Mesenteric fat pad (tissue), 1 donor: ENCODE measurements at places on chromosomes 3 and 15. TPM values are rescaled to one million over a fixed set of nuclear protein-coding genes. Genes with fewer than 3 reads are reported as not detected.

GMPPB gene
- total RNA-seq, result 45.4 TPM

EFCC1 gene
- 1.8 TPM for total RNA-seq

GRCh38 chr15:76460347-76460746 lies 123.8 kb downstream of the ISL2 start:
- DNase-seq, result no peak

DNA sequence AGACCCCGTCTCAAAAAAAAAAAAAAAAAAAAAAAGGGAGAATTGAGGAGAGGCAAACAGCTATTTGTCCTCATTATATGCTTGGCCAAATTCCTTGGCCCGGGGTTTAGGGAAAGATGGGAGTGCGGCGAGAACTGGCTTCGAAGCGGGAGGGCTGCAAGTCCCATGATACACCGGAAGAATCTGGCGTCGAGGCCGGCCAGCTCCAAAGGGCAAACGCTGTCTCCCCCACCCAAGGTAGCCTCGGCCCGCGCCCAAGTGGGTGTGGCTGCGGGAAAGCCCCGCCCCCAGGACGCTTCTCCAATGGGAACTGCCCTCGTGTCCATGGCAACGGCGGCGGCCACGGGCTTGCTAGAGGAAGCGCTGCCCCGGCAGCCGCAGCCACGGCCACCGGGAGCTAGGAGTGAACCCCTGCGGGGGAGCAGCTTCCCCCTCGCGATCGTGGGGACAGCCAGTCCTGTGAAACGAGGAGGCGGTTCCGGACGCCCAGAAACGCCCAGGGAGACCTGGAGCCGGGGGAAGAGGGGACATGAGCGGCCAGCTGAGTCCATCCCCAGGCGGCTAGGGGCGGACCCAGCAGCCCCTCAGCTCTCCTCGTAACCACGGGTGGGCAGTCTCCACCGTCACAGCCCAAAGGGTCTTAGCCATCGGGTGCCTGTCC lies at the start of gene TTLL13:
TTLL13 (plus strand) TSS at position 354 of the 661 bp plus-strand sequence. CDS start 1,075 bp downstream, outside the sequence.
- DNase-seq, result peak; percentile 97

GRCh38 chr3:174331095-174331800 lies 527.9 kb upstream of the NAALADL2 start:
- DNase-seq, result no peak

DNA sequence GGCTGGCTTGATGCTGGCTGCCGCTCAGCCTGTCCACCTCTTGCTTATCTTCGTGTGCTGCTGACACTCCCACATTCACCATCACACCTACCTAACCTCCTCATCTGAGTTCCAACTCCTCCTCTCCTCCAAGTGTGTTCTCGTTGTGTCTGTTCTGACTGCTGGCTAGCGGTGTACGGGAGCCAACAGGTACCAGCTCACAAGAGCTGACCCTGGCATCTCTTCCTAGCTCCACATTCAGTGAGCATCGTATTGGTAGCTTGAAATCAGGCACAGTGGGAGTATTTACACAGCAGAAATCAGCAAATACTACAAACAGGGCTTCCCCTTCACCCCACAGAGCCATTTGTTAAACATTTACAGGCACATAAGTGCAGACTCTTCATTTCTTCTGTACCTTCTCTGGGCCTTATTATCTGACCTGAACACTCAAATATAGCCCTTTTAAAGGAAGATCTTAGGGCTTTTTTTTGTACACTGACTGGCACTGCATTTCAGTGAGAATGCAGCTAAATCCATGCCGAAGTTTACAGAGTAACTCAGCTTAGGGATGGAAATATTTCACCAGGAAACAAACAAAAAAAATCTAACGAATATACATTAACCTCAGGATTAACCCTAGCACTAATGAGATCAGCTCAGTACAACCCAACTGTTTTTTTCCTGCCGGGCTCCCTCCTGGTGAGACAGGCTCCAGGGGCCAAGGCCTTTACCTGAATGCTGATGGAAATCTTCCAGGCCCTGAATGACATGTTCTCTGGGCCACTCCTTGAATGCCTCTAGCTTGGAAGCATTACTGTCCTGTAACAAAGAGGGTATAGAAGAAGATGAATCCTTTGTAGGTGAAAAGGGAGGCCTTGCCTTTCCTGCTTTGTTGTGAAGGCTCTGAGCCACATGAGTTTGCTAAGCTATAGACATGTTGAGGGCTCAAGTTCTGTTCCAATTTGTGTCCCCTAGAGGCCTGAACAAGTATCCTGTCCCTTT lies 150.5 kb upstream of the LPP start:
- no peak for DNase-seq

GRCh38 chr3:95311272-95311671 lies 1248.4 kb downstream of the NSUN3 start:
- DNase-seq, result no peak

DNA sequence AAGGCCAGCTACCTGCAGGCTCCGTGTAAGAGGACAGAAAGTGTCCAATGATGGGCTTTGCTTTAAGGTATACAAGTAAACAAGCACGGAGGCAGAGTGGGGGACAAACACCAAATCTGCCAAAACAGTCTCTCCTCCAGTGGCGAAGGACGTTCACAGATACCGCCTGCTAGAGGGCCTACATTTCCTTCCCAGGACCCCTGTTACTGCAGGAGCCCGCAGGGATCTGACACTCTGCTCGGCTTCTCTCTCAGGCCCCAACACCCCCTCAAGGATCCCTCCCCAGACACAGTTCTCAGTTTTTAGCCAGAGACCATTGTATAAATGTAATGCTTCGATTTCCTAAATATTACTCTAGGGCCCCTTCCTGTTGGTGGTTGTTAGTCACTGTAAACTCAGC lies 46.0 kb upstream of the VGLL4 start:
- no peak for DNase-seq

DNA sequence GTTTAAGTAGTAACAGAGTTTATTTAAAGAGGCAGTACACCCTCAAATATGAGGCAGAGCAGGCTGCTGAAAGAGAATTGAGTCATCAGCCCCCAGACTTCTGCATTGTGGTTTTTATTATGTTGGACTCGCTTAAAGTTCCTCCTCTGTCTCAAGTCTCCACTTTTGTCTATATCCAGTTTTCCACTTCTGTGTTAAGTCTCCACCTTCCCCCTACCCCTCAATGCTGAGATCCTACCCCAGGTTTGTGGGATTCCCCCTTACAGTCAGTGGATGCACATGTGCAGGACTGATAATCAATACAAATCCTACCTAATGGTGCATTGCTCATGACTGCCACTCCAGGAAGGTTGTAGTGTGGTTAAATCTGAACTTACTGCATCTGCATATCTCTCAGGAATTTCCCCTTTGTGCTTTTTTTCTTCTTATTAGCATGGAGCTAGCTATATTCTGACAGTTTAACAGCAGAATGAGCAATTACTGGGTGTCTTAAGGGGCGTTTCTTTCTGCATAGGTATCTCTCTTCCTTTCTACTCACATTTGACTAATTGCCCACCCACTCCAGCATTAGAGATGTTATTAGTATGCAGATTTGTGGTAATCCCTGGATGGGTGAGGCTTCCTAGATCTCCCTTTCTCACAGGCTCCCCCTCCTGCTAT lies 11.9 kb upstream of the CD200R1L start:
- DNase-seq, result no peak

DNA sequence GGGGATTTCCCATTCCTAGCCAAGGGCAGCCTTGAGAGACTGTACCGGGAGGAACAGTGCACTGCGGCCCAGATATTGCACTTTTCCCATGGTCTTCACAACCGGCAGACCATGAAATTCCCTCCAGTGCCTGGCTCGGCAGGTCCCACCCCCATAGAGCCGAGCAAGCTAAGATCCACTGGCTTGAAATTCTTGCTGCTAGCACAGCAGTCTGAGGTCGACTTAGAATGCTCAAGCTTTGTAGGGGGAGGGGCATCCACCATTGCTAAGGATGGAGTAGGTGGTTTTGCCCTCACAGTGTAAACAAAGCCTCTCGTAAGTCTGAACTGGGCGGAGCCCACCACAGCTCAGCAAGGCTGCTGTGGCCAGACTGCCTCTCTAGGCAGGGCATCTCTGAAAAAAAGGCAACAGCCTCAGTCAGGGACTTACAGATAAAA lies 156.3 kb downstream of the FRMD5 start:
- no peak for DNase-seq

DNA sequence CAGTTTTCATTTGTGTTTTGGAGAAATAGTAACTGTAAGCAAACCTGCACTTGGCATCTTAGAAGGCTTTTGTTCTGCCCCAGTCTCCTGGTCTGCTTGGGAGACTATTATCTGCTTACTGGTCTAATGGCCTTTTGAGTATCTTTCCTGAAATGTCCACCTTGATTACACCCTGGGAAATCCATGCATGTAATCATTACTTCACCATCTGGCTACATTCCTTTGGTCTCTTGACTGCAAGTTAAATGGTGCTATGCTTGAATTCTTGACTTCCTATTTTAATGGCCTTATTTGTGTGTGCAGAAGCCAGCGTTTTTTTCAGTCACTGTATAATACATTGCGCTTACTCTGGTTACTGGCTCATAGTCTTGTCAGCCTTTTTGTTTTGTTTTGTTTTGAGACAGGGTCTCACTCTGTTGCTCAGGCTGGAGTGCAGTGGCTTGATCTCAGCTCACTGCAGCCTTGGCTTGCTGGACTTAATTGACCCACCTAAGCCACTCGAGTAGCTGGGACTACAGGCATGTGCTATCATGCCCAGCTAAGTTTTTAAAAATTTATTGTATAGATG lies 30.0 kb downstream of the CHD2 start:
- DNase-seq, result no peak
